ENCODE measurements at places on chromosomes 2 and 18.

- no peak for DNase-seq
These were observed 177.2 kb downstream of the NR4A2 start for GRCh38 chr2:156155319-156155718.

- peak; percentile 72 for DNase-seq
These were observed at the start of gene GALNT14 for GRCh38 chr2:31138037-31138962. TSS of gene GALNT14 (minus strand) at chr2:31138440. CDS start at chr2:31138086, 354 bp downstream.

DNA sequence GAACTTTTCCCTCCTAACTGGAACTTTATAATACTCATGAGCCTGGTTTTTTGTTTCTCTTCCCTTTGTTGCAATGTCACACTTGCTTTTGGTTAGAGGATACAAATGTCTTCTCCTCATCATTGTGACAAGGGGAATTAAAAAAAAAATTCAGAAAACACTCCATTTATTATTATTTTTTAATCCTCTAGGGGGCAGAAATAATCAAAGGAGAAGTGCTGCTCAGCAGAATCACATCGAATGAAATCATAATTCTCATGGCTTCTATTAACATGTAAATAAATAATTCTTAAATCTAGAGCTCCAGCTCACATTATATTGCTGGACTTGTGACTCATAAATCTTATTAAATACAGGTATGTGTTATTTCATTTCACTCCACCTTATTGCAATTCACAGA lies 273.8 kb downstream of the TRIB2 start:
- no peak for DNase-seq

- no peak for DNase-seq
These were observed 82.7 kb upstream of the SLC66A3 start for GRCh38 chr2:11072550-11072949.

GRCh38 chr2:10478916-10479315 lies 30.8 kb upstream of the ODC1 start:
- DNase-seq = no peak

DNA sequence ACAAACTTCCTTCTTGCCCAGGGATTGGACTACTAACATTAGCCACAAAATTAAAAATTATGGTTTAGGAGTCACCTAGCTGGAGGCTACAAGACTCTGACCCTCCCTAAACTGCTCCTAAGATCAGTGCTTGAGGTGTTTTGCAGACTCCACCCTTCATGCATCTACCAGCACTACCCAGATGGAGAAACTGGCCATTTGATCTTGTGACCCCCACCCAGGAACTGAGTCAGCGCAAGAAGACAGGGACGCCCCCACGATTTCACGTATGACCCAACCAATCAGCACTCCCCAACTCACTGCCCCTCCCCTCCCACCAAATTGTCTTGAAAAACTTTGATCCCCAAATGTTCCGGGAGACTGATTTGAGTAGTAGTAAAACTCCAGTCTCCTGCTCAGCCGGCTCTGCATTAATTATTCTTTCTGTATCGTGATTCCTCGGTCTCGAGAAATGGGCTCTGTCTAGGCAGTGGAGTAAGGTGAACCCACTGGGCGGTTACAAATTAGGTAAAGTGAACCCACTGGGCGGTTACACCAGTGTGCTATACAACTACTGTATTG lies 40.1 kb upstream of the CCDC88A start:
- DNase-seq = no peak

DNA sequence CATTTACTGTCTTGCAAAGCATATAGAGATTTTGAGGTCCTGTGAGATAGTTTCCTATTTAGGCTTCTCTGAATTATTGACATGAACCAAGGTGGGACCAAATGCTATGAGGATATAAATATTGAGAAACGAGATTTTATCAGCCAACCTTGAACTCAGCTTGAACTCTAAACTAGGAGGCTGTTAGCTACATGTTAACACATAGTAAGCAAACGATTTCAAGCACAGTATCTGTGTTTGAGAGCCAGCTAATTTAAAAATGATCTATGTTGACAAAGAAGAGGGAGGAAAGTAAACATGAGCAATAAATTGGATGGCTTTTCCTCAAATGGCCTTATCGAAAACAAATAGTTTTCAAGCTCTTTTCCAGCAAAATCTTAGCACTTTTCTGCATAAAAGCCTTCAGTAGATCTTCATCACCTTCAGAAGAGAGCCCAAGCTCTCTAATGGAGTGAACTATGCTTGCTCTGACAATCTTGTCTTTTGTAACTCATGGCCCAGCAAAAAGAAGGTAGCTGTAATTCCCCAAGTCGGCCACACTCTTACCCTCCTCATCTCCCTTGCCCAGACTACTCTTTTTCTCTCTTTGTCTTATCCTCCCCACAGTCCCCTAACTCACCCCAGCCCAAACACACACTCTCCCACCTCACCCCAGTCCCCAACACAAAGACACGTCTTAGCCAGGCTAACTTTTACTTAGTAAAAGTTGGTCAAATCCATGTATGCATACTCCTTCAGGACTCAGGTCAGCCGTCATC lies 14.7 kb downstream of the CD28 start:
- DNase-seq = no peak

DNA sequence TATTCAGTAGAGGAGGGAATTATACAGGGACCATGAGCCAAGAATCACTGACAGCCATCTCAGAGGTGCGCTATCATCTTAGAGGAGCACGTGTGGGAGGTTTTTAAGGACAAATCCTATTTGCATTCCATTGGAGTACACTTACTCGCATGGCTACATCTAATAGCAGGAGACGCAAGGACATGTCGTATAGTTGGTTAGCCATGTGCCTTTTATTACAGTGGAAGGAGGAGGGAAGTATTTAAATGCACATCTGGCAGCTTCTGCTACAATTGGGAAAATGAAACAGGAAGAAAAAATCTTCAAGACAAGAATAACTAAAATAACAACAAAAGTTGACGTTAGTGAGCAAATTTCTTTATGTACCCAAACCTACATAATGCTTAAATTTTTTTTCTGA lies 86.5 kb upstream of the UGP2 start:
- DNase-seq = no peak

DNA sequence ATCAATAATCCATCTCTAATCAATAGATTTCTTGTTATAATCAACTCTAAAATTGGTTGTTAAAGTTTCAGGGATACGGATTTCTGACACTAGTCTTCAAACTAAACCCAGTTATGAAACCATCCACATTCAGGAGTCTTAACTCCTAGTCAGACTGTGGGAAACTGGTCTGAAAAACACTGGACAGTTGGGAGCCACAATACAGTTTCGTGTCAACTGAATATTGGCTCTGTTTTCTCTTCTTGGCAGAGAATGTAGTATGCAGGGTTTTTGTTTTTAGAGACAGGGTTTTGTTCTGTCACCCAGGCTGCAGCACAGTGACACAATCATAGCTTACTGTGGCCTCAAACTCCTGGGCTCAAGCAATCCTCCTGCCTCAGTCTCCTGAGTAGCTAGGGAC lies 123.1 kb downstream of the RTTN start:
- DNase-seq = no peak

GRCh38 chr2:226524381-226524843 lies 275.2 kb downstream of the IRS1 start:
- no peak for DNase-seq

- no peak for DNase-seq
These were observed 2.3 kb downstream of the SCN1A start for GRCh38 chr2:166125557-166125956.

GRCh38 chr2:189951791-189952535 lies 110.6 kb downstream of the MSTN start:
- DNase-seq = no peak

DNA sequence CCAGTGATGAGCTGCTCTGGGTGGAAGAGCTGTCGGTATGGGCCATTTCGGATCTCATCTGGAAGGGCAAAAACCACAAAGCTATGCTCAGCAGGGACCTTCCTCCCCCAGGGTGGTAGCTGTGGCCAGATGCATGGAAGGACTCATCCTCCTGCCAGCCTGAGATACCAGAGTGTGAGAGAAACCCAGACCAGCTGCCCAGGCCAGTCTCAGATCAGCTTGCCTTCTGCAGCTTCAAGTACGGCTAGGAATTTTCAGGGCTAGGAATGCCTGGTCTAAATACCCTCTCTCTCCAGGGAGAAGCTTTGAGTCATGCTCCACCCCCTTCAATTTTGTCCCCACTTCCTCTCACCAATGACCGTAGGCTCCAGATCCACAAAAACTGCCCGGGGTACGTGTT lies 1.4 kb upstream of the TUBA4B start:
- DNase-seq = no peak

GRCh38 chr2:126614524-126615227 lies 41.3 kb upstream of the GYPC start:
- DNase-seq = no peak

- peak; percentile 33 for DNase-seq
These were observed 12.8 kb downstream of the ALPG start for GRCh38 chr2:232419245-232420072.

DNA sequence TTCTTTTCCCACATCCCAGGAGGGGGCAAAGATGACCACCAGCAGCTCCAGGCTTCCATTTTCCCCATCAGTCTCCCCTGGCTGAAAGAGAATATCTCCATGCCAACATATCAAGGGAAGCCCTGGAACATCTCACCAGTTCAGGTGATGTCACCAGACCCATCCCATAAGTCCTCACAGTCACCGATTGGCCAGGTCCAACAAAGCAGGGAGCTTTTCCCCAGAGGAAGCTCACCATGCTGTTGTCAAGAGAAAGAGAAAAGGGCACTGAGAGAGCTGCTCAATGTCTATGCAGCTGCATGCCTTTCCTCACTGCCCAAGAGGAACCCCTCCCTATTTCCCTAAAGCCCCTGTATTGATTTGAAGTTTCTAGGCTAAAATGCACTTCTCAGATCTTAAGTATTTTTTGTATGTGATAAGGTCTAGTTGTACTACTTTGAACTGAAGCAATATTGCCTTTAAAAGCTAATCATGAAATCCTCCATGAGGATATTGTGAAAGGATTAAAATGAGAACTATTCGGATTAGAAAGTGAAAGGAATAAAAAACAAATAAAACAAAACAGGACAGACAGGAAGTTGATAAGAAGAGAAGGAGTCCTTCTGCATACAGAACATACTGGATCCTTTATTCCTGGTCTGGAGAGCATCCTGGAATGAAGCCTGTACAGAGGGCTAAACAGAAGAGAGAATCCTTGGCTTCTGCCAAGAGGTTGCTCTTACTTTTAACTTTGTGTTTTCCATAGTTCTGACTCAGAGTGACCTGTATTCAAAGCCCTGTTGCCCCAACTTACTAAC lies 45.2 kb upstream of the CTIF start:
- no peak for DNase-seq

DNA sequence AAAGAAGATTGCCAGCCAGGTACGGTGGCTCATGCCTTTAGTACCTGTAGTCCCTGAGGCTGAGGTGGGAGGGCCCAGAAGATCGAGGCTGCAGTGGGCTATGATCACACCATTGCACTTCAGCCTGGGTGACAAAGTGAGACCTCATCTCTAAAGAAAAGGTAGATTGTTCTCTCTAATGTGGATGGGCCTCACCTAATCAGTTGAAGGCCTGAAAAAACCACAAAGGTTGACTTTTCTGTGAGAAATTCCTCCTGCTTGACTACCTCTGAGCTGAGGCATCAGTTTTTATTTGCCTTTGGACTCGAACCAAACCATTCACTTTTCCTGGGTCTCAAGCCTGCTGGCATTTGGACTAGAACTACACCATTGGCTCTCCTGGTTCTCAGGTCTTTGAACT lies 142.1 kb upstream of the CYP26B1 start:
- DNase-seq = no peak

- DNase-seq = peak; percentile 10
These were observed 363.6 kb downstream of the LPIN1 start for GRCh38 chr2:12110074-12110473.

DNA sequence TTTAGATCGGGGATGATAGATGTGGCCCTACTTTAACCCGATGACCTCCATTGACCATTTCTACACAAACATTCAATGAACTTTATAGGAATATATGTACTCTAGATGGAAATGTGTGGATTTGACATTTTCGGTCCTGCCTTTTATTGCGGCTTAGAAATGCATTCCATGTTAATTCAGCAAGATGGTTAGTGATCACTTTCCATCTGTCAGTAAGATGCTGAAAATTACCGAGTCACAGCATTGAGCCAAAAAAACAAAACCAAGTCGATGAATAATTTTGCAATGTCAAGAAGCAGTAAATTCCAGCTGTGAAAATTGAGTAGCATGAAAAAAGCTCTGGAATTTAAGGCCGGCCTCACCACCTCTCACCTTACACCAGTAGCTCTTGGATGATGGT lies 1642.6 kb upstream of the NXPH2 start:
- no peak for DNase-seq

DNA sequence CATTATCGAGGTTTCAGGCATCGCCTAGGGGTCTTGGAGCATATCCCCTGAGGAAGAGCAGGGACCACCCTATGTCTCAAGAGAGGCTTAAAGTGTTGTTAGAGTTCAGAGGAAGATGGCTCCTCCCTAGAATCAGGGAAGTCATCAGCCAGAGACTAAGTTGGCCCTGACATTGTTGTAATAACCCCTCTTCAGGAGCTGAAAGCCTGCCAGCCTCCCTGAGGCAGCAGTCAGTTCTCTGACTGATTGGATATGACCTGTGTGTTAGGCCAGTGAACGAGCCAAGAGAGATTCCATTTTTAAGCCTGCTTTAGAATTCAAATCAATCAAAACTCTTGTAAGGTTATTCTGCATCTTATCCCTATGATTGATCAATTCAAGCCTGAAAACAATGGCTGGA lies 34.9 kb downstream of the ARHGAP28 start:
- no peak for DNase-seq

DNA sequence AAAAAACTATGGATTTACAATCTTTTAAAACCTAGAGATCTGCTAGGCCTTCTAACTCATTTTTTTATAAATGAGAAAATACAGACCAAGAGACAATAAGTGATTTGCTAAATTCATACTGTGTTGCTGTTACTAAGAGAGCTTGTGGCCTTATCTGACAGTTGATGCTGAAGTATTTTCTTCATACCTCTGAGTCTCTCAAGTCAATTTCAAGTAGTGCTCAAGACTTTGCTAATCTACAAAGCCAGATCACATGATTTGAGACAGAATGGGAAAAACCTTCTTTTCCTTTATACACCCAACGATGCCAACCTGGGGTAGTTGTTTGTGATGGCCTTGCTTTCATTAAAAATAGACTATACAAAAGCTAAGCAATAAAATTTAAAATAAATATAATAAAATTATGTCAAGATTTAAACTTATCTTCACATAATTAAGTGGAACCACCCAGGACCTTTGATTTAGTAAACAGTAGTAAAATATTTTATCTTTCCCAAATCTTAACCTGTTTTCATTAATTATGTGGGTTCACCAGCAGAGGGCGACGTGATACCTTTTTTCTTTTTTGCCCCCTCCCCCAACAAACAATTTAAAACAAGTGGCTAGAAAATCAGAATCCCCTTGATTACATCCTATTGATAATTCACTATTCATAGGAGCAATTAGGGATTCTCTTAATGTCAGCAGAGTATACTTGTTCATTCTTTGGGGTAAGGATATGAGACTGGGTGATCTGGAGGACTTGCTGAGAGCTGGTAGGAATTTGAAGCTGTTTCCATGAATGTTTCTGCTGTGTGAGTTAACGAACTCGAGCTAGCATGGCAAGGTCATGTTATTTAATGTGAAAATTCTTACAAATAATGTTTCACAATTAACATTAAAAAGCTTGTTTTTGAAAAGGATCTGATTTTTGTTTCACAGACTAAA lies 49.6 kb upstream of the SLC5A7 start:
- peak; percentile 10 for DNase-seq

- no peak for DNase-seq
These were observed 80.3 kb downstream of the SLC4A3 start for GRCh38 chr2:219707496-219708285.

Data from stimulated activated CD4-positive, alpha-beta T cell treated with anti-CD3 and anti-CD28 coated beads, Interleukin-15, amount 100 ng/mL, for 24 hours (primary cell).